T-helper 1 cell (primary cell): ENCODE measurements at places on chromosomes 12 and 14.

DNA sequence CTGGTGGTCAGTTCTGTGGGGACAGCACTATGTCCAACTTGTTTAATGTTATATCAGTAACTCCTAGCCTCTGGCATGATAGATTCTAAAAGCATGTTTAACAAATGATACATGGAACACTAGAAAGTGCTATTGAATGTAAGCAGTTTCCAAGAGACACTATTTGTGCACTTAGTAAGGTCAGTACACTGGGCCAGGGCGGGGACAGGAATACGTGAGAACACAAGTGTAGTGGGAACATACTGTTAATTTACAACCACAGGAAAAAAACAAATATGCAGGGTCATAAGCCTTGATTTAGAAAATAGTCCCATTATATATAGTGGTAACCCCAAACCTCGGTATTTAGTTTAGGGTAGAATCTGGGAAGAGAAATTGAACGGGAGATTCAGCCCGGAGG, 88.9 kb upstream of the SLC38A2 start:
- DNase-seq: no peak

GRCh38 chr12:49428793-49429192, 61.5 kb downstream of the SPATS2 start:
- DNase-seq: no peak

DNA sequence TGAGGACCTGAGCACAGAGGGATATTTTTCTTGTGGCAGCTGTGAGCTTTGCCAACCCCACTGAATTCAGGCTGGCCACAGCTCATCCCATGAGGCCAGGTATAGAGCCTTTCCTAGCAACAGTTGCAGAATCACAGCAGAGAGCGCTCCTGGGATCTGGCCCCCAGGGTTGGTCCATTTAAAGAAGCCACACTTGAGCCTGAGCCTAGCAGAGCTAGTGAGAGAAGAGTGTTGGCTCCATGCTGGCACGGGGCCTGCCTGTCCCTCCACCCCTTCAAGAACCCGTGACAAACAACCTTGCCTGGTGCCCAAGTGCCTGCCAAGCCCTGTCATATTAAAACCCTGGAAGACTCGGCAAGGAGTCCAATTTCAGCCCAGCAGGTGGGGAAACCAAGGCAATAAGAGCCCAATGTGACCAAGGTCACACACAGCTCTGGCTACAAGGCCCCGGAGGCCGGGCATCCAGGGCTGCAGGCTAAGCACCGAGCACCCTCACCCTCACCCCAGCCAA, 91.6 kb downstream of the LRRC74A start:
- no peak for DNase-seq

DNA sequence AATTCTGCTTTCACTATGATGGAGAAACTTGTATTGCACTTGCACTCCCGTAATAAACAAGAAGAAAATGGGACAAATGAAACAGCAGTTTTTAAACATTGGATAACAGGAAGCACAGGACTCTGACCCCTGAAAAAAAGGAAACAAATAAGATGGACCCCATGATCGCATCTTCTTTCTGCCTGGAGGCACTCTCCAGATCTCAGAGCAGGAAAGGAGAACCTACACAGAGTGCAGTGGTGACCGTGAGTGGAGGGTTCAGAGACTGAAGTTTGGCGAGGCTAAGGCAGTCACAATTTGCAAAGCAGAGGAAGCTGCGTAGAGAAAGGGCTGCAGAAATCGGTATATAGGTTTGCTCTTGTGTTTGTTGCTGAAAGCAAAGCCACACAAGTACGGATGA, 6.1 kb upstream of the FGF6 start:
- DNase-seq: no peak

GRCh38 chr12:89856431-89856830, 147.8 kb upstream of the ATP2B1 start:
- DNase-seq: no peak

DNA sequence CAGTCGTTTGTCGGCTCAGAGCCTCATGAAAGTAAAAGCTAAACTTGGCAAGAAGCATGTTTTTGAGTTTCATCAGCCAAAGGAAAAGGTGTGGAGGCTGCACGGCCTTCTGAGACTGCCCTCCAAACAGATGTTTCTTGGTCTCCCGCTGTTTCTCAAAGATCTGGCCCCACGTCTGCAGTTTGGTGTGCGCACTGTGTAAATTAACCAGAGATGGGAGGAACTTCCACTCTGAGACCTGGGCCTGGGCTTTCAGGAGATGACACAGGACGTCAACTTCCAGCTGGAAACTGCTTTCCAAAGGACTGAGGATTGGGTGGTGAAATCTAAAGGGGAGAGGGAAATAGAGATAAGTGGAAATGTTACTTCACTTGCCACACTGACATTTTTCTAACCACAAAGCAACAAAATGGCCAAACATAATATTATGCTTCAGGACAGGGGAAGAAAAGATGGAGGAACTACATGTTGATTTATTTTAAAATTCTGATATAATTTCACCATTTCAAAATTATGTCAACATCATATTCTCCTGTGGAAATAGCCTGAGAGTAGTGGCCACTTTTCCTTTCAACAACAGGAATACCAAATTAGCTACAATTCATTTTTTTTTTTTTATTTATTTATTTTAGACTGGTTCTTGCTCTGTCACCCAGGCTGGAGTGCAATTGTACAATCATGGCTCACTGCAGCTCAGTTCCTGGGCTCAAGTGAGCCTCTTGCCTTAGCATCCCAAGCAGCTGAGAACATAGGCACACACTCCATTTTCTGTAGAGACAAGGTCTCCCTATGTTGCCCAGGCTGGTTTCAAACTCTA, 27.6 kb downstream of the KICS2 start:
- DNase-seq: no peak

GRCh38 chr12:57476993-57477709, 2.5 kb downstream of the ARHGAP9 start:
- DNase-seq: no peak

- DNase-seq: no peak
These were observed 17.1 kb downstream of the FICD start for GRCh38 chr12:108531929-108532848.

DNA sequence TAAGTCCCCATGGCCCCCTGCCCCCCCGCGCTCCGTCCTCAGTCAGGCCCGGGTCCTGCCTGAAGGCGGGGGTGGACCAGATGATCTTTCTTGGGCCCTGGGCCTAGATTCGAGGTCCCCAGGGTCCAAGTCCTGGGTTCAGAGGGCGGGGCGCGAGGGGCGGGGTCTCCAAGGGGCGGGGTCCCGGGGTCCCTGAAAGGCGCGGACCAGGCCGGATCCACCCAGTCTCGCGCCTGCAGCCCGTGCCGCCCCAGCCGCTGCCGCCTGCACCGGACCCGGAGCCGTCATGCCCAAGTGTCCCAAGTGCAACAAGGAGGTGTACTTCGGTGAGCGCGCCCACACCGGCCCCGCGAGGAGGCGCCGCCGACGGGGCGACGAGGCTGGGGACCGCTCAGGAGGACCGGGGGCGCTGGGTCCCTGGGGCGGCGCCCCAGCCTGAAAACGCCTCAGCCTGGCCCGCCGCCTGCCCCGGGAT, 325 bp downstream of the CRIP1 start:
- peak; percentile 69 for DNase-seq

DNA sequence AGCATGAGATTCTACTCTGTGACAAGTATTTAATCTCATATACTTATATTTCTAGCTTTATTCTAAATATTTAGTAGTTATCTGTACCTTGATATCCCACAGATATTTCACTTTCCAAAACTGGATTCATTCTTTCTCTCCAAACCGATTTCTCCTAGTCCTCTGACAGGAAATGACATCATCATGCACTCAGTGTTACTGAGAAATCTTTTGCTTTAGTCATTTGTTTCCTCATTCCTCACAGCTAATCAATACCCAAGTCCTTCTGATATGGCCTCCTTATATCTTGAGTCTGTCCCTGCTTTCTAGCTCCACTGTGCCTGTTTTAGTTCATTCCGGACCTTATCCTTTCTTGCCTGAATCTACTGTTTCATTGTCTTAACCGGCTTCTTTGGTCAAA, 39.4 kb upstream of the E2F7 start:
- no peak for DNase-seq

GRCh38 chr12:101759396-101760047, 20.3 kb upstream of the SYCP3 start:
- DNase-seq: no peak

DNA sequence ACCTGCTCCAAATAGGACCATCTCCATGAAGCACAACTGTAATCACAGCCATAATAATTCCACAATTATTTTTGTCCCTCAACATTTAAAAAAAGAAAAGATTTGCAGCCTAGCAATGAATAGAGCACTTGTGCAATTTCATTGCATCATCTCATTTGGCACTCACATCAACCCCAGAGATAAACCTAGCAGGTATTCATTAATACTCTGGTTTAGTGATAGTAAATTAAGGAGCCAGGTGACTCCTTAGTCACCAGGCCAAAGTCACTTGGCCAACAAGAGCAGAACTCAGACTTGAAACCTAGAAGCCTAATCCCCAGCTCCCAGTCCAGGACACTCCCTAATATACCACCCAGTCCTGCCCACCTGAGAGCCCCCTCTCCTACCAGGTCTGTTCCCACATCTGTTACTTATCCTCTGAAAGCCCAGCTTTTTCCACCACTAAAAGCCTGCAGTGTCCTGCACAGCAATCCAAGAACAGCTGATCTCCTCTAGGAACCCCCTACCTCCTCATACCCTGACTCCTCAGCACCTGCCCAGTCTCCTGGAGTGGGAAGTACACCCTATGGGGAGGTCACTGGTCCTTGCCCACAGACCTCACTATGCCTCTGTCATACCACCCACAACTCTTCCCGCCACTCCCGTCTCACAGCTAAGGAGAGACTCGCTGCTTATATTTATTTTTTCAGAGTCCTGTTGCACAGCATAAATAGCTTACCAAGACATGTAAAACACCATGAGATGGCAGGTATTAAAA, 22.1 kb downstream of the OR10P1 start:
- DNase-seq: no peak

GRCh38 chr12:21472197-21472823, 29.1 kb downstream of the RECQL start:
- no peak for DNase-seq

DNA sequence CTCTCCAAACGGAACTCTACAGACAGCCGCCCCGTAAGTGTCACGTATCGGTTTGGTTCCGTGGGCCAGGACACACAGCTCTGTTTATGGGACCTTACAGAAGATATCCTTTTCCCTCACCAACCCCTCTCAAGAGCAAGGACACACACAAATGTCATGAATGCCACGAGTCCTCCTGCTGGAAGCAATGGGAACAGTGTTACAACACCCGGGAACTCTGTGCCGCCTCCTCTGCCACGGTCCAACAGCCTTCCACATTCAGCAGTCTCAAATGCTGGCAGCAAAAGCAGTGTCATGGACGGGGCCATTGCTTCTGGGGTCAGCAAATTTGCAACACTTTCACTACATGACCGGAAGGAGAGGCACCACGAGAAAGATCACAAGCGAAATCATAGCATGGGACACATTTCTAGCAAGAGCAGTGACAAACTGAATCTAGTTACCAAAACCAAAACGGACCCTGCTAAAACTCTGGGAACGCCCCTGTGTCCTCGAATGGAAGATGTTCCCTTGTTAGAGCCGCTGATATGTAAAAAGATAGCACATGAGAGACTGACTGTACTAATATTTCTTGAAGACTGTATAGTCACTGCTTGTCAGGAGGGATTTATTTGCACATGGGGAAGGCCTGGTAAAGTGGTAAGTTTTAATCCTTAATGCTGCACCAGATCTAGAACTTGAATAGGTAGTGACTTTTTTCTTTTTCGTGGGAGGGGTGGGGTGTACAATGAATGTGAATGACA, 69.7 kb downstream of the WDR20 start:
- no peak for DNase-seq

- no peak for DNase-seq
These were observed 5.7 kb upstream of the KLRK1 start for GRCh38 chr12:10395390-10395998.

DNA sequence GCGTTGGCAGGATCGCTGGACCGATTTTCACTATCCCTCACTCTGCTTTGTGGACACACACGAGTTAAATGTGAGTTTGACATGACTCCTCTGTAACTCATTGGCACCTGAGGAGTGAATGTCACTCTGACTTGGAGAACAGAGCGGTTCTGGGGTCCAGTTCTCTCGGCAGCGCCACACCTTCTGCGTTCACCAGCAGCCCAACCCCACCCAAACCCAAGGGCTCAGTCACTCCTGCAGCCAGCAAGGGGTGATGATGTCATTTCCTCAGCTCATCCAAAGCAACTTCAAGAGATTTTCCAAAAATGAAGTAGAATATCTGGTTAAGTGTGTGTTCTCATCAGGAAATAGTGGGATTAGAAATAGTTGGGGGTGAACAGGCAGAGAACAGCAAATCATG, 36.3 kb downstream of the ADGRD1 start:
- no peak for DNase-seq

- DNase-seq: peak; percentile 30
These were observed 191.6 kb downstream of the DUSP6 start for GRCh38 chr12:89160716-89161123.

GRCh38 chr14:81164167-81164774, 56.5 kb downstream of the GTF2A1 start:
- no peak for DNase-seq

DNA sequence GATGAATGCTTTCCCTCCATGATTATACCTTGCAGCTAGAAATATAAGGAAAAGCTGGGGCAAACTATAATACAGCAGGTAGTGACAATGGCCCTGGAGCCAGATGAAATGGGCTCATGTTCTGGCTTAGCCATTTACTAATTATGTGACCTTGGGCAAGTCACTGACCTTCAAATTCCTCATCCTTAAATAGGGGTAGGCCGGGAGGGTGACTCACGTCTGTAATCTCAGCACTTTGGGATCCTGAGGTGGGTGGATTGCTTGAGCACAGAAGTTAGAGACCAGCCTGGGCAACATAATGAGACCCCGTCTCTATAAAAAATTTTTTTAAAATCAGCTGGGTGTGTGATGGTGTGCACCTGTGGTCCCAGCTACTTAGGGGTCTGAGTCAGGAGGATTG, 155.4 kb downstream of the C12orf75 start:
- no peak for DNase-seq

- no peak for DNase-seq
These were observed 131.6 kb downstream of the SAMD4A start for GRCh38 chr14:54698501-54698900.

- DNase-seq: peak; percentile 28
These were observed 31.9 kb downstream of the CCDC91 start for GRCh38 chr12:28222081-28222700.

DNA sequence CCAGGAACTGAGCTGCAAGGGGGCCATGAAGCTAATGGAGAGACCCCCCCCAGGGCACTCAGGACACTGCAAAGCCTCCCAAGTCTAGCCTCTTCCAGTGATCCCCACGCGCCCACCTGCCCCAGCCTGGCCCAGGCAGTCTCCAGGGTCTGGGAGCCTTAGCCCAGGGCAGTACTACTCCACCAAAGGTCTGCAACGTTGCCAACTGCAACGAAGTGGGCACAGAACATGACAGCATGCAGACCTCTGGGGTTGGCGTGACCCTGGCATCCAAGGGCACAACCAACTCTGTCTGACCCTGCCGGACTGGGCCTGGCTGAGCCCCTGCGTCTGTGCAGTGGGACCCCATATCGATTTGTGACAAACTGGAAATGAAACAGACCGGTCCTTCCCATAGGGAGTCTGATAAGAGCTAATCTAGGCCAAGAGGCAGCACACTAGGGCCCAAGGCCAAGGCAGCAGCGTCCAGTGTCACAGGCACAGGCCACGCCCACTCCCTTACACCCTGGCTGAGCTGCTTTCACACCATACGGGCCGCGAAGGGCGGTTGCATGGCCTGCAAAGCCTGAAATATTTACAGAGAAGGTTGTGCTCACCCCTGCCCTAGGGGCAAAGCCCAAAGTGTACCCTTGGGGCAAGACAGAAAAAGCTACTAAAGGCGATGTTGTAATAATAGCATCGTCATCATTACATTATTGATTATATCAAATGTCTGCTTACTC, 76.7 kb downstream of the NCOR2 start:
- no peak for DNase-seq
